Body of pancreas (tissue), 4 donors: ENCODE measurements at places on chromosomes 7 and 10. TPM values are rescaled to one million over a fixed set of nuclear protein-coding genes. Genes with fewer than 3 reads are reported as not detected.

The UBN2 gene
- 14.0 TPM for total RNA-seq

The BAMBI gene
- 9.1 TPM for total RNA-seq

The ALOX5 gene
- 42.5 TPM for total RNA-seq

The CH25H gene
- 2.0 TPM for total RNA-seq

The POMZP3 gene
- 7.9 TPM for total RNA-seq

The ENTPD7 gene
- total RNA-seq: 17.1 TPM

GRCh38 chr10:26879744-26880143 is 19.0 kb upstream of the ABI1 start:
- H3K27ac ChIP-seq: no peak overlapping the region
- no peaks in the 10 kb centered on the region for H3K36me3 ChIP-seq
- DNase-seq: peak; percentile 81

DNA sequence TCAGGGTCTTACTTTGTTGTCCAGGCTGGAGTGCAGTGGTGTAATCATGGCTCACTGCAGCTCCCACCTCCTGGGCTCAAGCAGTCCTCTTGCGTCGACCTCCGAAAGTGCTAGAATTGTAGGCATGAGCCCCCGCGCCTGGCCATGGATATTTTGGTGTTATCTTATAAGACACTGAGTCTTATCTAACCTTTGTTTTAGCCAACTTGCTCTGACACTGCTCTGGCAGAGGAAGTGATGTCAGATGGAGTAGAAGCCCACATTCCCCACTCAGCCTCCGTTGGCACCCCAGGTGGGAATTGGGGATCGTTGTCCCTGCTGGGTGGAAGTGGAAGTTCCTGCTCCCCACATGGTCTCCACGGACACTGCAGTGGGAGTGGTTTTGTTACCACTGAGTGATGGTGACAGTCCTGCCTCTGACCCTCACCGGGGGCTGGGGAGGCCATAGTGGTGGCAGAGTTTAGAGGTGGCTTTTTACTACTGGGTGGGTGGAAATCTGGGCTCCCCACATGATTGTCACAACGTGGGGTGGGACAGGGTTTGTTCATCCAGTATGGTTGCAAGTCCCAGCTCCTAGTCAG is 98.9 kb downstream of the ANKRD61 start:
- H3K36me3 ChIP-seq: no peaks in the 10 kb centered on the region
- no peaks in the 10 kb centered on the region for H3K27me3 ChIP-seq
- DNase-seq: no peak
- H3K27ac ChIP-seq: no peak overlapping the region
- no peaks in the 10 kb centered on the region for H3K4me1 ChIP-seq

GRCh38 chr10:101405001-101405400 is 51.0 kb downstream of the BTRC start:
- H3K36me3 ChIP-seq: no peaks in the 10 kb centered on the region
- no peak for DNase-seq
- no peak overlapping the region for H3K27ac ChIP-seq
- no peaks in the 10 kb centered on the region for H3K4me1 ChIP-seq
- H3K4me3 ChIP-seq: no peak overlapping the region
- H3K27me3 ChIP-seq: no peaks in the 10 kb centered on the region

DNA sequence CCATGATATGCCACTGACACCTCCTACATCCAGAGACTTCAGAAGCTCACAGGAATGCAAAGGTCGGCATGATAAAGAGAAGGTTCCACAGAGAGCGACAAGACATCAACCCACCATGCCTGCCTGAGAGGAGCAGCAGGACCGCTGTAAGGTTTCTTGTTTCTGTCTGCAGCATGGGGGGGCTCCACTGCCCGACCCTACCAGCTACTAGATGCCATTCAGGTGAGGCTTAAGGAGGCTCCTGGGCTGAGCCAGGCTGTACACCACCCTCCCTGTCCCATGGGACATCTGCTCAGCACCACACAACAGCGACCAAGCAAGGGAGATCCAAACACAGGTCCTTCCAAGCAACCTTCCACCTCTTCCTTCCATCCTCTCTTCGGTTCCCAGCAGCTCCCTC is 234.6 kb downstream of the TNS3 start:
- no peaks in the 10 kb centered on the region for H3K36me3 ChIP-seq
- no peak overlapping the region for H3K4me3 ChIP-seq
- peak; percentile 8 for DNase-seq
- peaks cover 8% of the 10 kb centered on the region for H3K4me1 ChIP-seq
- H3K27ac ChIP-seq: no peak overlapping the region

DNA sequence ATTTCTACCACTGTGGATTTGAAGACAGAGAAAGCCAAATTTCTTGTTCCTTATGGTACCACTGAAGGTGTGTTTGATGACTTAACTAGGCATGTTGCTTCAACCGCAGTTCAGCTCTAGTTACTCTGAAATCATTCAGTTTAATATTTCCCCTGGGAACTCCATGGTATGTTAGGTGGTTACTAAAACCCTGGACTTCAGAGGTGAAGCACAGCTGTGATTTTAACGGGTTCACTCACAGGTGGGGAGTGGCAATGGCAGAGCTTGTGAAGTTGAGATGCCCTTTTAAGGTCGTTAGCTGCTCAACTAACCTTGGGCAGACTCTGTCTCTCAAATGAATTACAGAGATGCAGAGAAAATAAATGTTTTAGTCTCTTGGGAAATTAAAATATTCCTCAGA is 163.6 kb upstream of the PHYHIPL start:
- H3K4me3 ChIP-seq: no peak overlapping the region
- DNase-seq: no peak
- no peaks in the 10 kb centered on the region for H3K36me3 ChIP-seq
- H3K27me3 ChIP-seq: no peaks in the 10 kb centered on the region

DNA sequence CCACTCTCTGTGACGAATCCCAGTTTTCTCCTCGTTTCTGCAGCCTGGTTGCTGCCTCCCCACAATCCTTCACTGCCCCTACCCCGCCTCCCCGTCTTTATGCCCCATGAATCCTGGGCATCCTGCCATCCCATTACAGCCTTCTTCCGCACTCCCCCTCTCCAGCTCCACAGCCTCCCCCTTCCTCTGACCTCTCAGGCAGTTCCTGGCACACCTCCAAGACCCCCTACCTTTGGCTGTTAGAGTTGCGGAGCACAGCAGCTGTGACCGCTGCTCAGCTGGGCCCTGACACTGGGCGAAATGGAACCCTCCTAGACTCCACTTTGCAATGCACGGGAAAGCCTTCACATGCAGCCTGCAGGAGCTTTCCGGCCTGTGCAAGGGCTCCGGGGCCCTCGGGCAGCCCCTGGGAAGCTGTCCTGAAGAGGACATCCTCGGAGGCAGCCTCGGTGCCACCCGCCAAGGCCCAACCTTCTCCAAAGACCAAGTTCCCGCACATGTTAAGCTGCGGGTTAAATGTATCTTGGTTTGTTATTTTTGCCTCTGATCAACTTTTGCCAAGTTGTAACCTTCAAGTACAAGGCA is 400.7 kb upstream of the MKI67 start:
- no peaks in the 10 kb centered on the region for H3K4me1 ChIP-seq
- no peak overlapping the region for H3K4me3 ChIP-seq
- H3K27ac ChIP-seq: no peak overlapping the region
- DNase-seq: no peak
- H3K27me3 ChIP-seq: no peaks in the 10 kb centered on the region

GRCh38 chr10:112475575-112476218 is 28.7 kb downstream of the VTI1A start:
- DNase-seq: no peak
- no peak overlapping the region for H3K27ac ChIP-seq
- no peak overlapping the region for H3K4me3 ChIP-seq
- no peaks in the 10 kb centered on the region for H3K36me3 ChIP-seq

- no peaks in the 10 kb centered on the region for H3K27me3 ChIP-seq
- peak overlapping the region; percentile 44 for H3K27ac ChIP-seq
- H3K4me1 ChIP-seq: peaks cover 42% of the 10 kb centered on the region
- H3K36me3 ChIP-seq: no peaks in the 10 kb centered on the region
- DNase-seq: peak; percentile 43
Measured at GRCh38 chr10:50883629-50884028, 1.8 kb downstream of the A1CF start.

GRCh38 chr10:92567952-92568600 is 5.8 kb downstream of the IDE start:
- peaks cover 44% of the 10 kb centered on the region for H3K4me1 ChIP-seq
- no peaks in the 10 kb centered on the region for H3K27me3 ChIP-seq
- H3K36me3 ChIP-seq: no peaks in the 10 kb centered on the region

DNA sequence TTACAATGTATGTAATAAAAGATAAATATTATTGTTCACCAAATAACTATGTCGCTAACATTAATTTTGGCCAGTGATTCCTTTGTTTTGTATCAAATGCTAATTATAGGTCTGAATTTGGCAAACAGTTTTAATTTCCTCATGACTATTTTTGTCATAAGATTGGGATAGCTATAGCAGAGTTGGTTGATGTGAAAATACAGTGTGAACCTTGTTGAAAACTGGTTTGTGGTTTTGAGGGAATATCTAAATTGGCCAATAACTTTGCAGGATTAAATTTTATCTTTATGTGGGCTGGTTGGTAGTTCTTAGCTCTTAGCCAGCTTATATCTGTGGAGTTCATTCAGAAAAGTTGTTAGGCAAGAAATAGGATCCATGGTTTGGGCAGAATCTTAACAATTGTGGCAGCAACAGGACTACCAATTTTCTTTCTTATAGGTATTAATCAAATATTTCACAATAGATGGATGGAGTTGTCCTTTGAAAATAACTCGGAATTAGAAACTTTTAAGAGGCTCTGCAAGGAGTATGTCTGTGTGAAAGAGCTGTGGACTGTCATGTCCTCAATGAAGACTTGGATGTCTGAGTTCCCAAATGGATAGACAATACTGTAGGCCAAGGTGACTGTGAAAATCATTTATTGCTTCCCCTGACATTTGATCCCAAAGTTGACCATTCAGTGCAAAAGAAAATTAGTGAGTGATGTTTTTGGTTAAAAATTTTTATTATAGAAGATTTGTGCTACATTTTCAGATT is 73.5 kb downstream of the PRKG1 start:
- no peak overlapping the region for H3K4me3 ChIP-seq
- H3K4me1 ChIP-seq: no peaks in the 10 kb centered on the region
- H3K27ac ChIP-seq: no peak overlapping the region
- H3K27me3 ChIP-seq: no peaks in the 10 kb centered on the region
- H3K36me3 ChIP-seq: no peaks in the 10 kb centered on the region

GRCh38 chr7:116957874-116958273 is 4.6 kb downstream of the ST7 start:
- H3K27ac ChIP-seq: no peak overlapping the region
- H3K36me3 ChIP-seq: no peaks in the 10 kb centered on the region
- peaks cover 36% of the 10 kb centered on the region for H3K4me1 ChIP-seq
